PC-3 (cell line): ENCODE measurements at places on chromosomes 2 and 18. TPM values are rescaled to one million over a fixed set of nuclear protein-coding genes. Genes with fewer than 3 reads are reported as not detected.

ZNF385B gene
- total RNA-seq, result 0.81 and 2.4 TPM in 2 replicates

TBR1 gene
- not detected in 2 replicates for total RNA-seq

REG3A gene
- total RNA-seq, result not detected in 2 replicates

CYS1 gene
- total RNA-seq, result 0.12 and 0.15 TPM in 2 replicates

DNA sequence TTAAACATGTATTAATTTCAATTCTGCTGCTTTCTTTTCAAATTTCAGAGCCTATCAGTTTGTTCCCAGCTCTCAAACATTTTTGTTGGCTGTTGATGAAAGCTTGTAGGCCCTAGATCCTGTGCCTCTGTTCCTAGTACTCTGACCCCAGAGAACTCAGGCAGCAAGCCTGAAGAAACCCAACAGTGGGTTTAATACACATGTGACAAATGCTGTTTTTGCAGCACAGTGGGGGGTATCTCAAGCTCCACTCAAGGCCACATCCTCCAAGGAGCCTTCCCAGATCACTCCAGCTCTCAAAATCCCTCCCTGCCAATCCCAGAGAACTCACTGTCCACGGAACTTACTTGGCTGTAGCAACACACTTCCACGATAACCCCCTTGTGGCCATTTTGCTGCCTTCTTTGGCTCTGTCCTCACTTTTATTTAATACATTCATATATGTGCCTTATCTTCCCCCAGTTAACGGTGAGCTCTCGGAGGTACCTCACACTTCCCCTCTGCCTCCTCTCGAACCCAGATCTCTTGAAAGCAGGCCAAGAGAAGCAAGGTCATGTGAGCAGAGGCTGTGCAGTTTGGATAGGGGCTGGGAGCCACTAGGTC is 122.4 kb downstream of the TNS1 start:
- no peak for DNase-seq

DNA sequence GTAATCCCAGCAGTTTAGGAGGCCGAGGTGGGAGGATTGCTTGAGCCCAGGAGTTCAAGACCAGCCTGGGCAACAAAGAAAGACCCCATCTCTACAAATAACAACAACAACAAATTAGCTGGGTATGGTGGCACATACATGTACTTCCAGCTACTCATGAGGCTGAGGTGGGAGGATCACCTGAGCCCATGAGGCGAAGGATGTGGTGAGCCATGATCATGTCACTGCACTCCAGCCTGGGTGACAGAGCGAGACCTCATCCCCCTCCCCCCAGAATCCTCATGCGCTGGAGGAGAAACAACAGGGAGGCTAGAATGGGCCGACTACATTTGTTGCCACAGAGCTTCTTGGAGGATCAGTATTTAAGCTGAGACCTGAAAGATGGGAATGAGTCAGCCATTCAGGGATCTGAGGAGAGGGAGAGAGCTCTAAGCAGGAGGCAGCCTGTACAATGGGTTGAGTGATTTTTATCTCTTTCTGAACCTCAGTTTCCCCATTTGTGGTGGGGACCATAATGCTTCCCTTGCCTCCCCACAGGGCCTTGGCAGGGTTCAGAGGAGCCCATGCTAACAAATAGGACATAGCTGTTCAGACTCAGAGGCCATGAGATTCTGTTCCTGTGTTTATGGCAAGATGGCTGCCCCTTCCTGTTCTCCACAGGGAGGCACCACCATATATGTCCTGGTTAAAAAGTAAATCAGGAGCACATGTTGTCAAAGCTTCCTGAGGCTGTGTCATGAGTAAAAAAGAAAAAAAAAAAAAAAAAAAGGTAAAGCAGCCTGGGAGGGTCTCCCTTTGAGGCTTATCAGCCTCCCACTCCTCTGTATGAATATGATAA is 131.4 kb upstream of the HAAO start:
- no peak for DNase-seq

DNA sequence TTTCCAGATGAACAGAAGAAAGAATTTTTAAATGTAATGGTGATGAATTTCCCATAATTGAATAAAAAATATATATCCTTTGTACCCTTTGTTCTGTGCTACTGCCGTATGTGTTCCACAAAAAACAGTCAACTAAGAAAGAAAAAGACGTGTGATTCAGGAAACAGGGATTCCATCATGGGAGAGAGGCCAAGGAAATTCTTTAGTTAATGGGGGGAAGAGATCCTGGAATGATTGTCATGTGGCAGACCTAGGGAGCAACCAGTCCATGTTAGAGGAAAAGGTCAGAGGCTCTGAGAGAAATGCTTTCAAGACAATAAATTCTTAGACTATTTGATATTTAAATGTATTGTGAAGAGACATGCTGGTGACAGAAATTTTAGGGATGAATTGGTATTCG is 76.6 kb downstream of the CPO start:
- no peak for DNase-seq

DNA sequence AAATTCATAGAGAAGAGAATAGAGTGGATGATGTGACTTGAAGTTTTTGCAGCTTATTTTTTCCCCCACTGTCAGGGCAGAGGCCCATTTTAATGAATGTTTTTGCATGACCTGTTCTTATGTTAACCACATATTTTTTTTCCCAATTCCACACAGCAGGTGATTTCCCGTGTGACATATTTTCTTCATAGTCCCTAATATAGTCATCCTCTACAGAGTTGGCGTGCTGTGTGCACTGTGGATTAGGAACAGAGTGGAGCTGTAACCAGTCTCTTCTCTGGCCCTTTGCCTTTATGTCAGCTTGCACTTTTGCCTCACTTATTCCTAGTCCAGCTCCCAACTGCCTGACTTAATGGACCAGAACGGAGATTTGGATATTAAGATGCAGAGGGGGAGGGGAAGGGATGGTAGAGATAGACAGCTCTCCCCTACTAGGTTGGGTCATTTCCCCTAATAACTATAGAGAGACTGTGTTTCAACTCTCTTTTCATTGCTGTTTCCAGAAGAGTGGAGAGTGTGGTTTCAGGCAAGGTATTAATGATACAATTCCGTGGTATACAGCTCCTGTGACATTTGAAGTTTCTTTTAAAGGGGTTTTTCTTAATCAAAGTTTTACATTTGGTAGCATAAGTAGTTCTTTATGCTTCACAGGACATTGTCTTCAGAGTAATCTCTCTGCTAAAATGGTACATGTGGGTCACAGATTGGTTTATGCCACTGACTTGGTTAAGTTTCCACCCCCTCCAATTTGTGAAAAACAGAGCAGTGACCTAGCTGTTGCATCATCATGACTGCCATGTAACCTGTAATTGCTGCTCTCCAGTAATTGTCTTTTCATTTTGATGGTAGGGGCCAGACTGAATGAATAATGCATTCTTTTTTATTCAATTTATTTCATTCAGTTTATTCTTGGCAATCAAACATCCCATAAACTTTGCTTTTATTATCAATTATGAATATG is 161.3 kb downstream of the HAUS1 start:
- DNase-seq, result no peak

DNA sequence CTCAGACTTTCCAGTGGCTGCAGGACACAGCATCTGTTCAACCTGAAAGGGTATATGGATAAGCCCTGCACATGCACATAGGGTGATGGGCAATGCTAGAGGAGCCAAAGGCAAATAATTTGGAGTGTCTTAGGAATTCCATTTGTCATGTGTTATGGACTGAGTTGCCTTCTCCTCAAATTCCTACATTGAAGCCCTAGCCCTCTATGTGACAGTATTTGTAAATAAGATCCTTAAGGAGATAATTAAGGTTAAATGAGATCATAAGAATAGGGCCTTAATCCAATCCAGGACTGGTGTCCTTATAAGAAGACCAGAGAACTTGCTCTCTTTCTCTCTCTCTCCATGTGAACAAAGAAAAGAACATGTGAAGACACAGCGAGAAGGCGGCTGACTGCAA is 42.9 kb upstream of the CREG2 start:
- DNase-seq, result no peak
